ENCODE measurements at places on chromosomes 1 and 21.

- DNase-seq: peak; percentile 88
Measured at GRCh38 chr1:246689409-246690008, 34.7 kb upstream of the SCCPDH start.

GRCh38 chr21:38993561-38993960, 187.8 kb downstream of the ETS2 start:
- DNase-seq: no peak

GRCh38 chr21:25586326-25586725, 21.0 kb downstream of the MRPL39 start:
- DNase-seq: no peak

DNA sequence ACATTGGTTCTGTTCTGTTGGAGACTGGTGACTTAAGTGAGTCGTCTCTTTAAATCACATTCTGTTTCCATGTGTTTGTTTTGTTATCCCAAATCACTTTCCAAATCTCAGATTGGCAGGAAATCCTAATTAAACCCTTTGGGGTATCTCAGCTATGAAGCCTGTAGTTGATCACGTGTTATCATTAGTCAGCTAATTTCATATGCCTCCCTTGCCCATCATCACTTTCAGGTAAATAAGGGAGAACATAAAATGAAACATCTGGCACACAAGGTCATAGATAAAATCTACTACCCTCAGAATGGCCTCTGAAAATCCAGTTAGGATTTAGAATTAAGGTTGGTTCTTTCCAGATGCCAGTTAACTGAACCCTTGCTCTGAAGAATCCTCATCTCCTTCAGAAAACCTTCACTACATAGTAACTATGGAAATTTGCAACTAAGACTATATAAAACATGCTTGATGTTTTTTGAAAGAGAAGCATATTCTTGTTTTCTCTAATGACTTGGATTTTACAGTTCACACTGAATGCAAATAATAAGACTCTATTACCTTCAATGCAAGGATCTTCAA, 401.5 kb downstream of the DSCAM start:
- DNase-seq: peak; percentile 43

- DNase-seq: no peak
Measured at GRCh38 chr1:212366901-212367300, 47.8 kb downstream of the PACC1 start.

GRCh38 chr1:24454673-24455072, 39.1 kb downstream of the NIPAL3 start:
- DNase-seq: no peak

DNA sequence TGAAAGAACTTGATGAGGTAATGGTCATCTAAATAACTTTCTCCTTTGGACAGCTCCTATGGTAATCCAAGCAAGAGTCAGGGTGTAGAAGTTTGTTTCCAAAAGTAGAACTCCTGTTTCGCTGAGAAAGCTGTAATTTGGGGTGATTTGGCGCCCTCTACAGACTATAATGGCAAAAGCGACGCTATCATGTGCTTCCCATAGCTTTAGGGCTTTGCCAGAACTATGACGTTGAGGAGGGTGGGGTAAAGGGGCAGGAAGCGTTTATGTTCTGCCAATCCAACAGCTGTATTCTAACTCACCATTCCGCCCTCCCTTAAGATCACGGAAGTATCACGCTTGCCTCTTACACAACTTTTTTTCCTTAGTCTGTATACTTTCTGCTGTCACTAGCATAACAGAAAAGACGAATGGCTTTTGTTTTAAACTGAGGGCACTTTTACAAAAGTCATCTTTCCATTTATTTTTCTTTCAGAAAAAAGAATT, at the start of gene FMO4:
TSS of gene FMO4 (plus strand) at position 349 of the 486 bp plus-strand sequence. CDS start 5,643 bp downstream, outside the sequence.
- peak; percentile 59 for DNase-seq

GRCh38 chr21:24938573-24938972, 668.7 kb downstream of the MRPL39 start:
- no peak for DNase-seq

GRCh38 chr1:26153966-26154532, 4.8 kb upstream of the FAM110D start:
- DNase-seq: no peak

- no peak for DNase-seq
Measured at GRCh38 chr1:212916481-212917133, 33.7 kb upstream of the VASH2 start.

GRCh38 chr1:19351873-19352272, 39.7 kb downstream of the SLC66A1 start:
- DNase-seq: no peak

GRCh38 chr1:168121401-168122011, 15.2 kb downstream of the GPR161 start:
- DNase-seq: no peak

GRCh38 chr1:3056641-3057040, 12.4 kb upstream of the PRDM16 start:
- DNase-seq: no peak

GRCh38 chr21:23853796-23854379, 1753.4 kb downstream of the MRPL39 start:
- peak; percentile 18 for DNase-seq

DNA sequence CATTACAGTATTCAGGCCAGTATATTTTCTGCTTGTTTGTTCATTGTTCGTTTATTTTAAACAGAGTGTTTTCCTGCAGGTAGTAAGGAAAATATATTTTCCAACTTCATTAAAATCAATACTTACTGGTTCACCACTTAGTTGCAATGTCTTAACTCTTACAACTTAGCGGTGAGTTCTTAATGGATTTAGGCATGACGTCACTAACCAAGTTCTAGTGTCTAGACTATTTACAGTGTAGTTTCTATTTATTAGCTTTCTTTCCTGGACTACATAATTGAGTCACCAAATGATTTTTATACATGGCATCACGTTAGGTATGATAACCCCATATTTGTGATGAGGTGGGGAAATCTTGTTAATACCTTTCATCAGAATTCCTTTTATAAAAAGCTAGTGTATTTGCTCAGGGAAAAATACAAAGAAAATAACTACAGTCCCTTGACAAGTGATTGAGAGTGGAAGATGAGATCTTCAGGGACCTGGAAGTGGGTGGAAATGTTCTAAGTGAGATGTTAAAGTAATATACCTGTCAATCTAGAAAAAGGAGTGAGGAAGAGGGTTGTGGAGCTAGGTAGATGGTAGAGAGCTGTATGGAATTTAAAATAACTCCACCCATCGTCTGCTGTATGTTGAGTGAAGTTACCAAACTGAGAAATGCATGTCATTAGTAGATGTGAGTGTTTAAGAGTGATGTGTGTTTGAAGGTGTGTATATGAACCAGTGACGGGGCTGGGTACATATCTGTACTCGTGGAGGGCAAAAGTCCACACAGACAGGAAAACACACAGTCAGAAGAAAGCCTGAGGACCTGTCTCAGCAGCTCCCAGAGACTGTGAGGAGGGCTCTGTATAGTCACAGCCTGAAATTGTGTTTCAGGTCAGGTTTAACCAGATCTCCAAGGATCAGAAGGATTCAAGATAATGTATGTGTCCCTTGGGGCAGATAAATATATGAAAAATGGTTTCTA, 197.6 kb upstream of the ADAMTS5 start:
- DNase-seq: no peak

DNA sequence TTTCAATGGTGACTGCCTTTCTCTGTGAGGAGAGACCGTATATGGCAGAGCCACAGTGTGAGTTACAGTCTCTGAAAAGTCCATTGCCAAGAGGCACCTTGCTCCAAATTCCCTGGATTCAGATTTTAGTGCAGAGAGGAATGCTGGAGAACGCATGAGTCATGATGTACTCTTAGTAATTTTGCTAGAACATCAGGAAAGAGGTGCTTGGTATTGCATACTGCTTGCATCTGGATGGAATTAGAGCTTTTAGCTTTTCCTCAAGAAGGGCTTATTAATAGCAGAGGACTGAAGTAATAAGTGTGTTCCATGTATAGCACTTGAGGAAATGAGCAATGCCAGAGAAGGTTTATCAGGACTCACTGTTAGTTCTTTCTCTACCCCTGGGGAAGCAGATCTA, 40.5 kb upstream of the AKT3 start:
- DNase-seq: peak; percentile 20

GRCh38 chr1:55751776-55752175, 536.6 kb upstream of the USP24 start:
- no peak for DNase-seq
